ENCODE measurements at places on chromosomes 7 and 10.

GRCh38 chr10:14659626-14660196, 115.0 kb downstream of the FAM107B start:
- DNase-seq: no peak

GRCh38 chr10:131944412-131944811, 37.3 kb downstream of the BNIP3 start:
- DNase-seq: no peak

- peak; percentile 62 for DNase-seq
Measured at GRCh38 chr10:72337039-72337629, 17.6 kb downstream of the DNAJB12 start.

- no peak for DNase-seq
Measured at GRCh38 chr7:19439517-19439916, 269.3 kb downstream of the POLR1F start.

- DNase-seq: no peak
Measured at GRCh38 chr7:146249272-146249671, 132.7 kb downstream of the CNTNAP2 start.

DNA sequence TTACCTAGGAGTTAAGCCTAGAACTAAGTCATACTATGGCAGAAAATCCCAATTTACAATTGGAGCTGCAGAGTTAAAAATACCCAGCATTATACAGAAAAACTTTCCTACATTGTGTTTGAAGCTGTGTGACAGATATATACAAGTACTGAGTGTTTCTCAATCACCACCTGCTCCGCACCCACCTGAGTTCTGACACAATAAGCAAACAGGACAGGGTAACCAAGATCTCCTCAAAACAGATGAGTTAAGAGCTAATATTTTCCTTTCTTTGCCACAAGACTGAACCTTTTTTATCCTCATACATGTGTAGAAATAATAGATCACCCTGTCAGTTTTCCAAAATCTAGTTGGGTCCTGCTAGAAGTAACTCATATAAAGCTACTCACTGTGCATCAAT, 186.3 kb downstream of the DOCK4 start:
- DNase-seq: no peak

DNA sequence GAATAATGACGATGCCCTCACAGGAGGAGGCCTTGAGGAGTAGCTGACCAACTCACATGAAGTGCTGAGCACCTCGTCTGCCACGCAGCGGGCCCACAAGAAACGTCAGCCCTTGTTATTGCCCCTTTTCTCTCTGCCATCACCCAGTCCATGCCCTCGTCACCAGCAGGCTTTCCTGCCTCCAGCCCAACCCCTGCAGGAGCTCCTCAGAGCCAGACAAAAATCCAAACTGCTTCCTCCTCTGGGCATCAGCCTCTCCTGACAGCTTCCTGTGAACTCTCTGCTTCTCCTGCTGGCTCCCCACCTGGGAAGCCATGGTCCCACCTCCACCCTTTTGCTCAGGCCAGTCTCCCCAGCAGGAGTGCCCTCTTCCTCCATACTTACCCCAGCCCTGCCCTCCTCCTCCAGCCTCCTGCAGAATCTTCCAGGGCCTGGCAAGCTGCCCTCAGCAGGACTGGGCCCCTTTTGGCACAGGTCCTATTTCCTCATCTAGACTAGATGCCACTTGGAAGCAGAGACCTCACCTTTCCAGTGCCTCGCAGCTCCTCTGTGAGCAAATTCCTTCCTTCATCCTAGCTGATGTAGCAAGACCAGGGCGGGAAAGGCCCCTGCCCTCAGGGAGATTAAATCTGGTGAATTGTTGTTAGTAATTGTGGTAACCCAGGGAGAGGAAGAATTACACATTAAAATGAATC, 115.1 kb downstream of the C10orf105 start:
- no peak for DNase-seq

DNA sequence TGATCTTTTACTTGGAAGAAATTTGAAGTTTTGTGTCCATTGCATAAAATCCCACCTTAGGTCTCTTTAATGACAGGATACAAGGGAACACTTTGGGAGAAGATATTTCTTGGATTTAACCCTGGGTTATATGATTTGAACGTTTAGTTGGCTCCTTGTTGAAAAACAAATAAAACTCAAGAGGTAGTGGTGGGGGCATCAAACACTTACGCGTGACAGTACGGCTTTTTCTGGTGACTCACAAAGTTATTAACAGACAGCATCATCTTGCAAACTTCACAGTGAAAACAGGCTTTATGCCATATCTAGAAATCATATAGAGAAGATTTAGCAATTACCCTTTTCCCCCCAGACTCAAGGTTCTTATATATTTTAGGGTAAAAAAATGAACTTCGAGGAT, 699 bp downstream of the NRAP start:
- DNase-seq: no peak

DNA sequence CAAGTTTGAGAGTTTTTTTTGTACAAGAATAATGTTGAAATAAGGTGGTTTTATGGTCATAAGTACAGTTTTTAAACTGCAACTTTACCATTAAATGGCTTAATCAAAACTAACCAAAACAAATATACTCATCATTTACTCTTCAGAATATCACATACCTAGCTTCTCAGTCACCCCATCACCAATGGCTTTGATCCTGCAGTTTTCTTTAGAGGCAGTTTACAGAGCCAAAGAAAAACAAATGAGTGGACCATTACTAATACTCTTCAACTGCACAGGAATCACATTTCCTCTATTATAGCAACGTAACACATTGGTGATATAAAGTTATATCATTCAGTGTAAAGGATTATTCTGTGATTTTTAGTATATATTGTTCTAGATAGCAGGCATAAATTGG, 576.1 kb upstream of the LRRTM3 start:
- no peak for DNase-seq

- DNase-seq: no peak
Measured at GRCh38 chr7:1243964-1244416, 11.3 kb downstream of the UNCX start.

Measured in H54 (cell line).